ENCODE measurements at places on chromosomes 2 and 18. TPM values are rescaled to one million over a fixed set of nuclear protein-coding genes. Genes with fewer than 3 reads are reported as not detected.

The PROKR1 gene
- total RNA-seq: 0.13 TPM

The ALK gene
- total RNA-seq: not detected

The MAP3K19 gene
- not detected for total RNA-seq

The DNAH6 gene
- 0.13 TPM for total RNA-seq

The TUBA3E gene
- not detected for total RNA-seq

The PGAP1 gene
- 10.2 TPM for total RNA-seq

The STARD6 gene
- 0.23 TPM for total RNA-seq

The FABP1 gene
- not detected for total RNA-seq

The FHOD3 gene
- total RNA-seq: not detected

The TMEM169 gene
- total RNA-seq: 0.55 TPM

The TMEM198 gene
- 7.1 TPM for total RNA-seq

The CCDC102B gene
- total RNA-seq: 1.4 TPM

The RAB6C gene
- total RNA-seq: 0.06 TPM

The POTEF gene
- not detected for total RNA-seq

The ABCB11 gene
- total RNA-seq: not detected

The ARHGEF4 gene
- total RNA-seq: 0.63 TPM

The MARCHF4 gene
- total RNA-seq: not detected

The SLC66A3 gene
- total RNA-seq: 10.2 TPM

The GKN2 gene
- not detected for total RNA-seq

The TBR1 gene
- not detected for total RNA-seq

The SCYGR4 gene
- total RNA-seq: not detected

The ITPRIPL1 gene
- total RNA-seq: 59.8 TPM

The FBLN7 gene
- total RNA-seq: 3.7 TPM

The TMEM247 gene
- total RNA-seq: not detected

The DYNAP gene
- total RNA-seq: not detected

The DNER gene
- total RNA-seq: not detected

The ROCK2 gene
- 20.7 TPM for total RNA-seq

The KCNG2 gene
- not detected for total RNA-seq

The EPB41L3 gene
- total RNA-seq: not detected

The DSEL gene
- 0.19 TPM for total RNA-seq

The IL1B gene
- total RNA-seq: not detected

The PLB1 gene
- 0.51 TPM for total RNA-seq

The LDLRAD4 gene
- 36.8 TPM for total RNA-seq

The RASGRP3 gene
- 2.7 TPM for total RNA-seq

The PDK1 gene
- total RNA-seq: 35.1 TPM

The LBX2 gene
- total RNA-seq: 0.51 TPM

The REEP1 gene
- 0.23 TPM for total RNA-seq

The DUSP19 gene
- total RNA-seq: 3.4 TPM

The UCN gene
- total RNA-seq: 1.0 TPM

The REG1B gene
- not detected for total RNA-seq

The PLGLB1 gene
- 2.0 TPM for total RNA-seq
